C1 segment of cervical spinal cord (tissue), 14 donors: ENCODE measurements at places on chromosomes 4 and X.
A peak's percentile ranks its signal among the peaks of the same experiment; 100 is the strongest.

- no peak for DNase-seq
These were observed 1.2 kb downstream of the TFE3 start for GRCh38 chrX:49041744-49042580.

GRCh38 chr4:6834867-6835266 lies 52.3 kb downstream of the KIAA0232 start:
- DNase-seq: no peak

DNA sequence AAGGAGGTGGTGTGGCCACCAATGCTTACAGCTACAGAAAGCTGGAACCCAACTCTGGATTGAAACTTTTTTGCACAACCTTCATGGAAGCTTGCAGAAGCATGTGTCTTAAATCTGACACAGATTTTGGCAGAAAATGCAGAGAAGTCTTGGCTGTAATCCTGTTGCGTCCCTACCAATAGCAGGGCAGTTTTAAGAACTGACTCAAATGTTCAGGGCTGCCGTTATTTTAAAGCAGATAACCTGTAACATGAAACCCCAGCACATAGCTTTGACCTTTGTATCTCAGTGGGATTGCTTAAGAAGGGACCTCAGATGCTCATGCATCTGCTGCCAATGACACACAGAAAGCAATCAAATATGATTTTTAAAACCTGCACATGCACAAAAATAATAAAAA lies at the start of gene VEGFD:
VEGFD (minus strand) TSS at position 110 of the 400 bp plus-strand sequence. CDS start 467 bp downstream, outside the sequence.
- DNase-seq: no peak

- DNase-seq: no peak
These were observed 19.8 kb upstream of the FAM9A start for GRCh38 chrX:8820910-8821527.

DNA sequence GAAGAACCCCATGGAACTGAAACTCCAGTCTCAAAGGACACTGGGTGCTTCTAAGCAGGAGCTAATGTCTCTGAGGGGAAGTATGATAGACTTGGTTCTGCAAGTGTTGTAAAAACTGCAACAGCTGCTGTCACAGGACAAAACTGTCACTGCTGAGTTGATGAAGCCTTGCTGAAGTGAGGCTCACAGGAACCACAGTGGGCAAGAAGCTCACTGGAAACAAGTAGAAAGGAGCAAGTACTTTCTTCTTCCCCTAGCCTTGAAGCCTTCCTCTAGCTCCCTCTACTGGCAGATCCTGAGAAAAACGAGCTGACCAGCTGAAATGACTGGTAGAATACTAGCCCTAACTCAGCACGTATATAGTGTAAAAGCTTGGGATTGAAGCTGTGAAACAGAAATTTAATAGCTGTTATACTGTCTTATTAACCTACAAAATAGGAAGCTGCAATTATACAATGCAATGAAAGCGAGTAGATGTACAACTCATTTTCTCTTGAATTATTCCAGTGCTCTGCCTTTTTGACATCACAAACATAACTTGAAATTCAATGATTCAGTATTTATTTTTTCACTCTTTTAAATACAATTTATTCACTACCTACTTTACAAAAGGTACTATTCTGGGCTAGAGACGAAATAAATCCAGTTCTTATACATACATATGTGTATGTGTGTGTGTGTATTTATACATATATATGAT lies 91.4 kb downstream of the GABRB1 start:
- DNase-seq: peak; percentile 29

- no peak for DNase-seq
These were observed 47.0 kb downstream of the FGFRL1 start for GRCh38 chr4:1058198-1058996.

GRCh38 chr4:184693056-184693455 lies 40.8 kb downstream of the CENPU start:
- DNase-seq: no peak

DNA sequence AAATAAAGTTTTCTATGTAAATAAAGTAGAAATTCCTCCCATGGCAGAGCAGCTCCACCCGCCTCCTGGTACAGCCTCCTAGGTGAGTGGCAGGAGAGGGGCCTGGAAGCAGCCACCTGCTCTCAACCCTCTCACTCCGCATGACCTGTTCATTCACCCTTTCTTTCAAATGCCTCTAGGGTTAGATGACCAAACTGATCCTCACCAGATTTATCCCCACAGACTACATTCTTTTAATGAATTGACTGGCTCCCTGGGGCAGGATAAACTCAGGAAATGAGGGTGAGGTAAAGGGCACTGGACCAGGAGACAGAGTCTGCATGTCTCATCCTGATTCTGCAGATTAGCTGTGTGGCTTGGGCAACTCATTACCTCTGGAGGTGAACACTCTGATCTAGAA lies 32.6 kb upstream of the NKX6-1 start:
- DNase-seq: no peak

GRCh38 chr4:95693594-95693993 lies 144.8 kb upstream of the UNC5C start:
- DNase-seq: no peak

GRCh38 chrX:13985697-13986435 lies 43.8 kb downstream of the GEMIN8 start:
- no peak for DNase-seq

DNA sequence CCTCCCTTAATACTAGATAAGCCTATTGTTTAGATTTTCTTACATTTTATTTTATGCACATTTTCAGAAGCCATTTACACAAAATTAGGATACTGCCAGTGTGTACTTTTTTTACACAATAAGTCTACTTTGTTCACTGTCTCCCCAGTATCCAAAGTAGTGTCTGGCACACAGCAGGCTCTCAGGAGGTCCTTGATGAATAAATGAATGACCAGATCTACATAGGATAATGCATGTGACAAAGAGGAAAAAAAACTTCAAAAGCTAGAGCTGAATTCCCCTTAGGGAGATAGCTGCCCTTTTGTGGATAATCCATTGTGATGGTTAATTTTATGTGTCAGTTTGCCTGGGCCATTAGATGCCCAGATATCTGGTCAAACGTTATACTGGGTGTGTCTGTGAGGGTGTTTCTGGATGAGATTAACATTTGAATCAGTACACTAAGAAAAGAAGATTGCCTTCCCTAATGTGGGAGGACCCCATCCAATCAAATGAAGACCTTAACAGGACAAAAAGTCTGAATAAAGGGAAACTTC lies 61.6 kb downstream of the QDPR start:
- no peak for DNase-seq

GRCh38 chrX:27078371-27078770 lies 384.8 kb downstream of the PPP4R3C start:
- no peak for DNase-seq

GRCh38 chr4:110184140-110184790 lies 14.2 kb downstream of the ELOVL6 start:
- DNase-seq: no peak

GRCh38 chr4:81634766-81635549 lies 163.3 kb upstream of the RASGEF1B start:
- DNase-seq: no peak

GRCh38 chrX:94871640-94872039 lies 1197.6 kb downstream of the FAM133A start:
- no peak for DNase-seq

GRCh38 chrX:150225266-150225665 lies 137.9 kb upstream of the MAMLD1 start:
- no peak for DNase-seq

GRCh38 chrX:40107291-40108161 lies 9.8 kb upstream of the BCOR start:
- peak; percentile 36 for DNase-seq

DNA sequence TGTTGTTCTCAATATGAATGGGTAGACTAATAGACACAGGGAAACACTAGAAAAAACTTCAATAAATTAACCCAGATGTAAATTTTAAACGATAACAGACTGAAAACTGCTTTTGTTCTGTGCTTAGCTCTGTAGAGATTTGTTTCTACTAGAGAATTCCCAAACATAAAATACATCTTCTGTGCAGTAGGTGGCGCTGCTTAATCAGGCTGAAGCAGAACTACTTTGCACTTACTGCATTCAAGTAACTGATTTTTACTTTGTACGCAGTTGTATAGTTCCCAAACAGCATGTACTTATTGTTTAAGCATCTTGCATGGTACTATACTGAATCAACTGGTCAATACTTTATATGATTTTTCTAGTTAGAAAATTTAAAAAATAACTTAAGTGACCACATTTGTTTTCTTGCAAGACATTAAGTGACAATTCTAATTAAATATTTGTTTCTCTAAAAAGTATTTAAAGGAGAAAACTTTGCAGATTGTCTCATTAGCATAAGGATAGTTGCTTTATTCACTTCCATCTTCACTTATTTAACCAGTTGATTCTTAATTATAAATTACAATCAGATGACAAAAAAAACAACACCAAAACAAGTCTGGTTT lies 490.6 kb downstream of the IL15 start:
- DNase-seq: peak; percentile 0

GRCh38 chr4:89110541-89110985 lies 770 bp upstream of the TIGD2 start:
- no peak for DNase-seq
